ENCODE measurements at places on chromosomes 5 and 9. TPM values are rescaled to one million over a fixed set of nuclear protein-coding genes. Genes with fewer than 3 reads are reported as not detected.
A peak's percentile ranks its signal among the peaks of the same experiment; 100 is the strongest.

The IL9 gene
- not detected for total RNA-seq

The LEAP2 gene
- total RNA-seq: 0.81 TPM

The MROH2B gene
- not detected for total RNA-seq

The SEMA6A gene
- 0.27 TPM for total RNA-seq

DNA sequence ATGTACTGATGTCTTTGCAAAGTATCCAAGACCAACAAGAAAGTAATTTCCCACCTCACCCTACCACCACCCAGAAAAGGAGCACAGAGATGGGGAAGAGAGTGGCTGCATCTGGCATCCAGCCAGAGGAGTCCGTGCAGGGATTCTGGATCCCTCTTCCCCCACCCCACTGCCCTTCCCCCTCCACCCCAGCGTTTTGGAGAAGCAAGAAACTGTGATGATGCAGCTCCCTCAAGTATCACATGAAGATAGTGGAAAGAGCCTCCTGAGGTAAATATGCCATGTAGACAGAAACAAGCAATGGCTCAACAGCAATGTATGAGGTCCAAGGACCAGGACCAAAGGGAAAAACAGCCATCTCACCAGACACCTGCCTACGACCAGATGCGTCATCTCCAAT lies 153.8 kb downstream of the DEPDC1B start:
- no peak for DNase-seq

DNA sequence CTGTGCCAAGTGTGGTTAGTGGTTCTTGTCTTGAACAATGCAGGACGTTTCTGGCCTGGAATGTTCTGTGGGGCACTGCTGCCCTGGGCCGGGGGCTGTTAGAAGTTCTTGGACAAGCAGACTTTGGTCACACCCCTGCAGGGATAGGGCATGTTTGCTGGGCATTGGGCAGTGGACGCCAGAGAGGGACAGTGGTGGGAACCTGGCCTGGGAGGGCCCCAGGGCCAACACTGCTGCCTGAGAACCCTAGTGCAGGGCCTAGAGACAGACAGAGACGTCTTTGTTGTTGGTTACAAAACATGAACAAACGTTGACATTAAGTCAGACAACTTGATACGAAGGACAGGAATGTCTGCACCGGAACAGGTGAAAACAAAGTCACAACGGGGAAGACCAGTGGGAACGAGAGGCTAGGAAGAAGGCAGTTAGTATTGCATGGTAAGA lies 57.0 kb downstream of the WNK2 start:
- no peak for DNase-seq

- no peak for DNase-seq
Measured at GRCh38 chr5:3891113-3891512, 295.5 kb downstream of the IRX1 start.

- no peak for DNase-seq
Measured at GRCh38 chr5:151676719-151677118, 10.0 kb downstream of the SPARC start.

DNA sequence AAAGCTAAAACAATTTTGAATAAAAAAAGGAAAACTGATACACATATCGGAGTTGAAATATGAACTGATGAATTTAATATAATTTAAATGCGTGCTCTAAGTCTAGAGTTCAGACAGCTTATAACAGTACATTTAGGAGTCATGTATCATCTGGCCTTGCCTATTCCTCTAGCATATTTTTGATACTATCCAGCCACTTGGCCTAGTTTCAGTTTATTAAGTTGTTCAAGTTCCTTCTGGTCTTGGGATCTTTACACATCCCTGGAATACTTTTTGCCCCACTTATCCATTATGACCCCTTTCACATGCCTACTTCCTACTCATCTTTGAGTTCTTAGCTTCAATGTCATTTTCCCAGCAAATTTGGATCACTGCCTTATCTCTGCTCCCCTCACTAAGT lies 192.4 kb upstream of the EFNA5 start:
- no peak for DNase-seq

- DNase-seq: no peak
Measured at GRCh38 chr9:69170231-69170630, 3.8 kb upstream of the TJP2 start.

- no peak for DNase-seq
Measured at GRCh38 chr5:113089653-113090335, 113.2 kb downstream of the DCP2 start.

DNA sequence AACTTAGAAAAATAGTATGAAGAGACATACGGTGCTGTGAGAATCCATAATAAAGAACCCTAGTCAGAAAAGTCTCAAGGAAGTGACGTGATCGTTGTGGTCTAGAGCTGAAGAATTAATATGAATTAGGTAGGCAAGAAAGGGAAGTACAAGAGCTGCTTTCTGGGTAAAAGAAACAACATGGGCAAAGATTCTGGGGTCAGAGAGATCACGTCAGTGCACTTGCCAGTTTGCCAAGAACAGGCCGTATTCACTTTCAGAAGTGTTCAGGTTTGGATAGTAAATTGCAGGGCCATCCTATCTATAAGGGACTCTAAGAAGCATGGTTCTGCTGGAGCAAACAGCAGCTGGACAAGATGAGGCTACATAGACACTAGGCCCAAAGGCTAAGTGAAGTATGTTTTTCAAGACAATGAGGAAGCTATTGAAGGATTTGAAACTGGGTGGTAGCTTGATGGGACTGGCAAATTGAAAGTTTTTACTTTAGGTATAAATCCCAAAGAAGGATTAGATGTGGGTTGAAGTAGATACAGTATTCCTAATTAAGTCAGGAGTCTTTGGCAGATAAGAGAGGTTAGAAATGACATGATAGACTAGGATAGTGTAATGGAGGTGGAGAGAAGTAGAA lies 4.8 kb upstream of the CHD1 start:
- DNase-seq: peak; percentile 89

DNA sequence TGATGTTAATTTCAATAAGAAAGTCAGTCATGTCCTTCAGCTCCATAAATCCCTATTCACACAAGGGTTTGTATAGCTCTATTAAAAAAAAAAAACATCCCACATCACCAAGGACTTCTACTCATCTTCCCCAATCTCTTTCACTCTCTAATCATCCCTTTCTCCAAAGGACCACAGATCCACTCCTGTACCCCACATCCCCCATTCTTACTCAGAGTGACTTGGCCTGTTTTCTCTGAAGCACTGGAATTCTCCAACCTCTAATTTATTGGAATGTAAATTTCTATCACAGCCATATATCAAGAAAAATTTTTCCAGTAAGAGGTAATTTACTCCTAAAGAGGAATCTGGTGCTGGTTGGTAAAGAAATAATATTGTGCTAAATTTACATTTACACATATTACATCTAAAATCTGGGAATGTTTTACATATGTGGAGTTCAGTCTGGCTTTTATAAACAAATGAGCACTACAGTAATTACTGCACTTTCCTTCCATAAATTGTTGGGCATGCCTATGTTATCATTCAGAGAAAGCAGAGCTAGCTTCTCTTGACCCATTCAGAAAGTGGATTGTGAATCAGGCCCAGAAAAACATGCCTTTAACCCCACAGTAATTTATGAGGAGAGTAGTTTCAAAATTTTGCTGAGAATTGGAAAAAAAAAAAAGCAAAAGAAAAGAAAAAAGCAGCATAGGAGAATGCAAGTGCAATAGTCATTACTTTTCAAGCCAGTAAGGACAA lies 399.5 kb upstream of the TNC start:
- DNase-seq: no peak

DNA sequence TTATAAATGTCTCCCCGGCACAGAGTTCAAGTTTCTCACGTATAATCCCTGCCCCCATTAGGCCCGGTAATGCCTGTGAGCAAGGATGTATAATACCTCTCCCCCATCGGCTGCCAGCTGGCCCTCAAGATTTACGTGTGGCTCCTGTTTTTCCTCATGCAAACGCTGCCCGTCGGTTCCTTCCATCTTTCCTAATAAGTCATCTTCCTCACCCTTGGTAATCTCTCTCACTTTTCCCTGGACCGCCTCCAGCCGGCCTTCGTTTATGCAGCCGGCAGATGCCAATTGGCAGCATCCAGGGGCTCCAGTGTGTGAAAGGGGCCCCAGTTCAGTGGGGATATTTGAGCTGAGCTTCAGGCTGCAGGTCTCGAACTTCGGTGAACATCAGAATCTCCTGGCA lies 86.5 kb upstream of the NEURL1B start:
- no peak for DNase-seq

DNA sequence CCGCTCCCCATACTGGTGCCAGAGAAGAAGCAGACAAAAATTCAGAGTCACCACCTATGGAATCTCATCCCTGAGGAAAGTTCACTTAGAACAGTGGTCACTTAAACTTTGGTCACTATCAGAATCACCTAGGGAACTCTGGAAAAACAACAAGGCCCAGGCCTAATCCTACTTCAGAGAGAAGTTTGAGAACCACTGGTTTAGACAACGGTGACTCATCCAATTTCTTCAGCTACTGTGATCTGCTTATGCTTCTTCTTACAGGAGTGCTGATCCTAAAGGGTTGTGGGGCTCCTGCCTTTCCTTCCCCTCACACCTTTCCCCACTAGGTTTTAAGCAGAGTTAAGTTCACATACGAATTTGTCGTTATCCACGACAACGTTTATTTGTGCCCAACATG lies 194.7 kb upstream of the KLF4 start:
- DNase-seq: no peak

DNA sequence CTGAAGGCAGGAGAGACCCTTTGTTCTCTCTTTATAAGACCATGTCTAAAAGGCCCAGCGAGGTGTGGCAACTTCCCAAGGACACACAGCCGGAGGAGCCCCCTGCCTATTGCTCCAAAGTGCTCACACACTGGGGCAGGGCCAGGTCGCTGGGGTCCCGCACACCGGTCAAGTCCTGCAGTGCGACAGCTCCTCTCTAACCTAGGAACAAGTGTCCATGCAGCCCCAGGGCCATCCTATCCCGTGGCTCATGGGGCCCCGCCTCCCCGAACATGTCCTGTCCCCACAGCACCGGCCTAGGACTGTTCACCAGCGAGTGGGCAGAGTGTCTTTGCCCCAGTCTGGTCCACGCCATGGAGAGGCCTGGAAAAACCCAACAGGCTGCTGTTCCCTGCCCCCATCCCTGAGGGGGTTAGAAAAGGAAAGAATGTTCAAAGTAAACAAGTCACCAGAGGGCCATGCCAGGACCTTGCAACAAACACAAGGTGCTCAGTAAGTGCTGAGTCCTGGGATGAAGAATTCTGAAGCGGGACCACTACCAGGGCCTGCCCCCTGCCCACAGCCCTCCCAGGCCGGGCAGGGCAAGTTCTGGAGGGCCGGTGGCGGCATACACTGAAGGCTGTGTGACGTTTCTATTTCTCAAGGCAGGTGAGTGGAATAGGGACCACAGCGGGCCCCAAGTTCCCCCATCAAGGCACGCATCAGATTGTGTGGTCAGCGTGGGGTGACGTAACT lies 938 bp downstream of the NINJ1 start:
- peak; percentile 66 for DNase-seq

DNA sequence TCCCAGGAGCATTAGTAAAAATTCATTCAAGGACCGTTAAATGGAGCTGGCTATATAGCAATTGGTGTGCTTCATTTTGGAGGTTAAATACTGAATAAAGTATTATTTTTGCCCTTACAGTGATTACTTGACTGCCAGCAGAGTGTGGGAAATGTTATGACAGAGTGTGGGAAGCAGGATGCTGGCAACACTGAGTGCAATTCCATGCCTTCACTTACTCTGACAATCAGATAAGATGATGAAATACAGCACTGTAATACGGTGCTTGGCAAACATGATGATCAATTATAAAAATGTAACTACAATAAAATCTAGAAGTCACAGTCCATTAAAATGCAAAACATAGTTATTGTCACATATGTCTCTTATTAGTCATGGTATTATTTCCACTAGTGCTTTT lies 651.3 kb downstream of the PTPRD start:
- DNase-seq: no peak

DNA sequence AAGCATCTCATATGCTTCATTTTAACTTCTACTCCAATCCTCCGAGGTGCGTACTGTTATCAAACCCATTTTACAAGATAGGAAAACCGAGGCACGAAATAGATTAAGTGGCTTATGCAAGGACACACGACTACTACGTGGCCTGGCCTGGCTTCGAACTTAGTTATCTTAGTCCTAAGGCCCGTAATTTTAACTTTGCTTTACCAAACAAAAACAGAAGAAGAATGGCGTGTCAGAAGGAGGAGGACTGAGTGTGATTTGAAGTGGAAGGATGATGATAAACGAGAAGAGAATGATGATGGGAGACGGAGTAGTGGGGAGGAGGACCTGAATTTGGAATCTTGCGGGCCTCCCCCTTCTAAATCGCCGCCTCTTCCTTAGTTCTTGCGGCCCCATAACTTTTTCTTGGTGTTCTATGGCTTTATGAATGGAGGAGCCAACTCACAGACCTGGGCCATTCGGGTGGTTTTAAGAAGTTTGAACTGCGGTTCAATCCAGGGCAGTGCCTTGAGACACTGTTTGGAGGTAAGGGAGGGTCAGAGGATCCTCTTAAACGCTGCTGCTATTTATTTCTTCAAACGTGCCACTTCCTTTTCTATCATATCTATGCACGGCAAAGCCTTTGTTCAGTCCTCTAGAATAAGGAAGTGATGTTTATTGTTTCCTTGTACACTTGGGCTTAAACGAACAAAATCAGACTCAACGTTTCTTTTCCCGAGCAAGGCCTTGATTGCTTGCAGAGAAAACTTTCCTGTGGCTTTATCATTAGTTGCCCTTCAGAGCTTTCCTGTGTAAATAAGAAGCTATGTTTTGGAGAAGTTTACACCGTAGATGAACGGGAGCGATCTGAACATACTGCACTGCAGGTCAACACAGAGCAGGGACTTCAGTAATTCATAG lies 795 bp downstream of the CNOT8 start:
- peak; percentile 22 for DNase-seq

DNA sequence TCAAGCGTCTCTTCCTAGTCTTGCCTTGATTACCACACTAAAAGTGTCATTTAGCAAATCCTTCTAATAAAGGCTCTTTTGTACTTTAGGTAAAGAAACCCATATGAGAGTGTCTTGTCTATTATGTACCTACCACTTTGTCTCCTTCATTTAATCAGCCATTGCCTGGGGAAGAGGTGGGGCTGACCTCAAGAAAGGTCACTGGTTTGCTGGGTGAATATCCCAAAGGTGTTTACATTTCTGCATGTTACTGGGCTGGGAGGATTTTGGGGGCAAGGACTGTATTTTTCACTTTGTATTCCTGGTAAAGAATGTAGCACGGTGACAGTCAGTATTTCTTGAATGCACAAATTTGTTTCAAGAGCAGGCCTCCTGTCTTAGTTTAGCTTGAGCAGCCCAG lies 11.9 kb upstream of the RPS23 start:
- no peak for DNase-seq

DNA sequence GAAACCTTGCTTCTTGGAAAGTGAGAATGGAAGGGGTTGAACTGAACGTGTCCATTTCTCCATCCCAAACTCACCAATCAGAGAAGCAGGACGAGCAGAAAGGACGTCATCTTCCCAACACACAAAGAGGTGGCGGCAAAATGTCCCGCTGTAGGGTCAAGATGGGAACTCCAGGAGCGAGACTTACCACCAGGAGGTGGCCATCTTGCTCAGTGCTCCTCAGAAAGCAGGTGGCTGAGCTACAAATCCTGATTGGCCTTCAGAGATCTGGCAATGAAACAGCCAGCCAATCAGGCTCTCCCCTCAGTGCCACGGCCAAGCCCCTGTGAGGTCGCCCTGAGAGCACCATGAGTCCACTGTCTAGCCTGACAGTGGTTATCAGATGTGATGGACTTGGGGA lies 259.0 kb downstream of the NDUFS4 start:
- DNase-seq: no peak

GRCh38 chr5:5979377-5979760 lies 399.0 kb downstream of the MED10 start:
- no peak for DNase-seq

GRCh38 chr5:82635561-82636288 lies 357.6 kb upstream of the RPS23 start:
- DNase-seq: no peak

Data from hematopoietic multipotent progenitor cell (in vitro differentiated cells).